ENCODE measurements at places on chromosomes 6 and 20.

DNA sequence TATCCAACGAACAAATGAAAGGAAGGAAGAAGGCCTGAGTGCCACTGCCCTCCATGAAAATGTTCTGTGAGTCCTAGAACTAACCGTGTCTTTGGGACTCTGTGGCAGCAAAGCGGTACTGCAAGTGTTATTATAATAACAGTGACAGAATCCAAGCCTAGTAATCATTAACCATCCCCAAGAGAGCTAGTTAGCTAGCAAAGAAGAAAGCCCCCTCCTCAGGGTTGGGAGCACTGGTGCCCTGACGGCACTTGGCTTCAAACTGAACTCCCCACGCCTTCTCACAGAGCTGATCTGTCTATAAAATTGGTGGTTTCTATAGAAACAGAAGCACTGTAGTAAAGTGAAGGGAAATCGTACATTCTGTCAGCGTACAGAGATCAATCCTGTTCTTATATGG lies 239.8 kb downstream of the PTPRT start:
- no peak for DNase-seq

GRCh38 chr6:160077526-160077925 lies 44.1 kb upstream of the SLC22A1 start:
- DNase-seq = no peak

DNA sequence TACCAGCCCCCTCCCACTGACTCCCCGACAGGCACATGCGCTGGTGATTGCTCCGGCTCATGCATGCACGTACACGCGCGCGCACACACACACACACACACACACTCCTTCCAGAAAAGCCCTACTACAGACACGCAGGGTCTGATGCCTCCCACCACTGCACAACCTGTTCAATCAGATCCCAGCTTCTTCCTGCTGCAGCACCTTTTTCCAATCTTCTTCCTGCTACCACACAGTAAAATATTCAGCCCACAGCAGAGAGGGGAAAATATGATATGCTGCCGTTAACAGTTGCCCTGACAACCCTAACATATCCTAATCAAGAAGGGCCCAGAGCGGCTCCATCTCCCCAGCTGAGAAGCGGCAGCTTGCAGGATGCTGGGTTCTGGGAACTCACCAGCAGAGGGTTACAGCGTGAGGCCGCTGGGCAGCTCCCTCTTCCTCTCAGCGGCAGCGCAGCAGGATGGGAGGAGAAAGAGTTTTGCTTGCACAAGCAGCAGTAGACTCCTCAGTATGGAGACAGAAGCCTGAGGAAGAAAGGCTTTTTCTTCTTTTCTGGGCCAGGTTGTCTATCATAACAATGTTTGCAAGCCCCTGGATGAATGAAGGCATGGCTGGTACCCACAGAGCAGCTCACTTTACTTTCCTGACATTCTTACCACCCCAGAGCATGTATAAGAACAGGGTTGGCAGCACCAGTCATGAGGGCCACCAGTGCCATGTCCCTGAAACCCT lies 23.9 kb downstream of the MAP7 start:
- peak; percentile 70 for DNase-seq

DNA sequence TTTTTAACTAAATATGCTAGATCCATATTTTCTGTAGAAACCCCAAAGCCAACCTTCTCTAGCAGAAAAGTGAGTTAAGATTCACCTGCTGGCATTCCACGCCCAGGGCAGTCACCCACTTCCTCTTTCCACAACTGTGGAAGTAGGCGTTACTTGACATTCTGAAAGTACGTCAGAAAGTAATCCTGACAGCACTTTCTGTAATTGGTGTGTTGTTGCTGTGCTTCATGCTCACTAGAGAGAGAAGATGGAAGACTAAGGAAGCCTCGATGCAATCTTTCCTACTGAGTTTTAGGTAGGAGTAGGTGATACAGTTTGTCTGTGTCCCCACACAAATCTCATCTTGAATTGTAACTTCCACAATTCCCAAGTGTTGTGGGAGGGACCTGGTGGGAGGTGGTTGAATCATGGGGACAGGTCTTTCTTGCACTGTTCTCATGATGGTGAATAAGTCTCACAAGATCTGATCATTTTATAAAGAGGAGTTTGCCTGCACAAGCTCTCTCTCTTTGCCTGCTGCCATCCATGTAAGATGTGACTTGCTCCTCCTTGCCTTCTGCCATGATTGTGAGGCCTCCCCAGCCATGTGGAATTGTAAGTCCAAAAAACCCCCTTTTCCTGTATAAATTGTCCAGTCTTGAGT lies 101.1 kb downstream of the MAP3K7 start:
- no peak for DNase-seq

GRCh38 chr20:34363465-34364222 lies 571 bp downstream of the ITCH start:
- DNase-seq = peak; percentile 18

GRCh38 chr6:133456944-133457343 lies 215.8 kb downstream of the EYA4 start:
- no peak for DNase-seq

DNA sequence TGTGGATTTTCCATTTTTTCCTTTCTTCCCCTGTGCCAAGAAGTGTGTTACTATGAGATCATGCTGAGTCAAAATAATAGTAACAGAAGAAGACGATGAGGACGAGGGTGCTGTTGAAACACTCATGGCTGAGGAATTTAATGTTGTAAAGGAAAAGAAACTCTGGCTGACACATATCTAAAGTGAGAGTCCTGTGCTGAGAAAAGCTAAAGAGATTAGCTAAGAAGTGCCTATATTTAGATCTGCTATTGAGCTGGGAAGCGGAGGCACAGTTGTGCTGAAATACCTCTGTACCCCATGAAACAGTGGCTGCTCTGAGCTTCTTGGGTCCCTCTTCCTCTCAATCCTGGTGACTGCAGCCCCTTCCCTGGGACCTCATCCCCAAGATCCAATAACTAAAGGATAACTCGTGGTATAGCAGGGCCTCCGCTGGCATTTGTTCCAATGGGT lies 1.1 kb upstream of the SYTL3 start:
- DNase-seq = no peak

DNA sequence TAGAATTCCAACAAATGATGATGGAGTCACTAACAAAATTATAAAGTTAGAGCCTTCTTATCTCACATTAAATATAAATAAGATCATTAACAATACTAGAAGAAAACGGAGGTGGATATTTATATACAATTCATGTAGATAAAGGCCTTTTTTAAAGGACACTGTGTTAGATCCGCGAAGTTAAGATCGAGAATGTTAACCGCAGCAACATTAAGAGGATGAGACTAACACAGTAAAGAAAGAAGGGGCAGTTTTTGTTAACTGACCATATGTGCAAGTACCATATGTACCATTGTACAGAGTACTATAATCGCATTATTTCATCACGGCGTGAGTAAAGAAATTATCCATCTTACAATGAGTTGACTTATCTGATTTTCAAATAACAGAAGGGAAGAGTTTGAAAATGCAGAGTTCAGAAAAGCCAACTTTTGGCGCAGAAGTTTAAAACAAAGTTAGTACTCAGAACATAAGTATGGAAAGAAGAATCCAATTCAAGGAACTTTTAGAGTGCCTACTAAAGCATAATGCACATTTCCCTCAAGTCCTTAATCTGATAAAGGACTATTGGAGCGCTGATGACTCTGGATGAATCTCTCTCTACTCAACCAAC lies 1.4 kb downstream of the FBXL4 start:
- DNase-seq = no peak

DNA sequence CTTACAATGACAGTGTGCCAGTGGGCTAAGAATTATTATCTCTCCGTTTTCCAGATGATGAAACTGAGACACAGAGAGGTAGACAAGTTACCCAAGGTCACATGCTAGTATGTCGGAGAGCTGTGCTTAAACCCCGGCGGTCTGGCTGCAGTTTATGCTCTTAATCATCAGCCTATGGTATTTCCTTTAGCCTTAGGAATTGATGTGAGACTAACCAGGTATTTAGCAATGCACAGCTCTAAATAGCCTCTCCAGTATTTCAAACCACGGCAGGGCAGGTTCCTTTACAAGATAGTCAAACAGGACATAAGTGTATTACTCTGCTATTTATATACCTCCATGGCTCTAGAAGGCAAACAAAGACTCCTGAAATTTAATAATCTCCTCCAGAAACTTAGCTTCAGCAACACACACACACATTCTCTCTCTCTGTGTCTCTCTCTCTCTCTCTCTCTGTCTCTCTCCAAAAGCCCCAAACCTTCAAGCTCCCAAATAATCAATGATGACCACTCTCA lies 142.0 kb upstream of the ZNF217 start:
- DNase-seq = no peak

DNA sequence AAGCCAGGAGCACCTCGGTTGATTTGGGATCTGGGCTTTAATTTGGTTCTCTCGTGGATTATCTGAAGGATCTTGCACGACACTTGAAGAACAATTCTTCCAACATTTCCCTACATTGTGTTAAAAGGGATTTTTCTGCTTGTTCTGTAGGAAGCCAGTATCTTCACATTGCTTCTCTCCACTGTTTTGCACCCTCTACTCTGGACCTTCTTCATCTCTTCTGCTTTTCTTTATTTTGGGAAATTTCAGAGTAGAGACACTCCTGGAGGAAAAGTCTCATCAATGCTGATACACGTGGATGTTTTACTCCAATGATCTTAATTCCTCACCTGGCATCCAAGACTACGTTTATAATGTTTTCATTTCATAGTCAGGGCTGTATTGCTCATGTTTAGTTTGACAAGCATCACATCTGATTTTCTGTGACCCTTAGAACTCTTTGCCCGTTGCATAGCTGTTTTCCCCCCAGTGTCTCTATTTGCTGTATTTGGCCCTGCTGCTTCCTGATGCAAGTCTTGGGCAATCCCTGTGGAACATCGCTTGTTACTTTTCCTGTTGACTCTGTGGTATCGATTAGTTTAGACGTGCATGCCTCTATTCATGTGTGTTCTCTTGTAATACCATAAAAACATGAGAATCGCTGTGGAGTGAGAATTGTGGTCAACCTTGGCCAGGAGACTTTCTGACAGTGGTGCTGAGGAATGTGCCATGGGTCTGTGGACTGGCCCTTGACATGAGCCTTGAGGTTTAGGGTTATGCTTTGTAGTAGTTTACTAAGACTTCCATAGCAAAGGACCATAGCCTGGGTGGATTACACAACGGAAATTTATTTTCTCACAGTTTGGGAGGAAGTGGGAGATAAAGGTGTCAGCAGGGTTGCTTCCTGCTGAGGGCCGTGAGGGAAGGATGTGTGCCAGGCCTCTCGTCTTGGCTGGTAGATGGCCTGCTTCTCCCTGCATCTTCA lies 12.5 kb downstream of the PLCB1 start:
- no peak for DNase-seq

- no peak for DNase-seq
Observed at GRCh38 chr20:10483691-10484090, 48.6 kb downstream of the SLX4IP start.

DNA sequence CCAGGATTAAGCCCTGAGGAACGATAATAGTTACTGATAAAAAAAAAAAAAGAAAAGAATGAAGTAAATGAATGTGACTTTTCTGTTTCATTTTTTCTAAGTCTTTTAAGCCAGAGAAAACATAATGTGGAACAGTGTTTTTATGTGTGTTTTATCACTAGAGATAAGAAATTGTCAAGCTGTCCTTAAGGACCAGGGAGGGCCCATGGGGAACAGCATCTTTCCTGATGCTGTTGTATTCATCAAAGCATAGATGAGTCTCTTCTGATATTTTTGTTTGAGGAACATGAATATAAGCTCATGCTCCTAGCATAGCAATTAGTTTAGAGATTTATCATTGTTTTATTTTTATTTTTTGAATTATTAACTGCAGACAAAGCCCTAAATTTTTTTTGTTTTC lies 150.2 kb downstream of the LAMA2 start:
- DNase-seq = no peak

GRCh38 chr20:8509809-8510208 lies 377.7 kb downstream of the PLCB1 start:
- no peak for DNase-seq

DNA sequence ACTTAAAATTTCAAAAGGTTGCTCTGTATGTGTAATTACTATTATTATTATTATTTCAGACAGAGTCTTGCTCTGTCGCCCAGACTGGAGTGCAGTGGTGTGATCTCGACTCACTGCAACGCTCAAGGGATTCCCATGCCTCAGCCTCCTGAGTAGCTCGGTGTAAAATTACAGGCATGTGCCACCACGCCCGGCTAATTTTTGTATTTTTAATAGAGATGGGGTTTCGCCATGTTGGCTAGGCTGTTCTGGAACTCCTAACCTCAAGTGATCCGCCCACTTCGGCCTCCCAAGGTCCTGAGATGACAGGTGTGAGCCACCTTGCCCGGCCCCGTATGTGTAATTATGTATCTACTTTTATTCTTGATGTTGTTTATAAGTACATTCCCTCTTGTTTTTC lies 65.3 kb upstream of the ZNF217 start:
- no peak for DNase-seq

GRCh38 chr6:81814370-81815076 lies 62.0 kb upstream of the TENT5A start:
- DNase-seq = no peak

DNA sequence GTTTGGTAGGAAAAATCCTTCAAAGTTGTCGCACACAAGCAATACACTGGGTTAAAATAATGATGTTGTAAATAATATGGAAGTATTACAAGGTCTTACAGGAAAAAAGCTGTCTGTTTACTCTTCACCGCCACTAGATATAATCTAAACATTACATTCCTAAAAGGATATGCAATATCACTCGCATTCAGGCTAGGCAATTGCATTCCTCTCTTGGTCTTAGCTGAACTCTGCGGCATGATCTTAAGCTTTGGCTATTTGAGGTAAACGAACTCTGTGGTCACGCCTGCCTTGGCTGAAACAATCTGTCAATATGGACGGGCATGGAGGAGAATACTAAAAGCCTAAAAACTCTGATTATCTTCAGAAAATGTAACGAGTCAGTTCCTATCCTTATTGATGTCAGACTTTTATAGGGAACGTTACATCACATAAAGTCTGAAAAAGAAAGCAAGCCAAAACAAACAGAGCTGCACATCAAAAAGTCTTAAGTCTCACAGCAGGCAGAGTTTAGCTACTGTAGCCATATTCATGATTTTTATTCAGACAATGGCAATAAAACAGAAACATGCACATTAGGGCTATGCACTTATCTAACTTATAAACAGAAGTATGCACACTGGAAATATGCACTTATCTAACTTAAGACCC lies 30.8 kb upstream of the FILIP1 start:
- no peak for DNase-seq

- DNase-seq = peak; percentile 17
Observed at GRCh38 chr6:148565930-148566663, 180.7 kb upstream of the UST start.

GRCh38 chr6:157211603-157212455 lies 111.5 kb downstream of the TMEM242 start:
- DNase-seq = no peak
